Frontal cortex (tissue), 4 donors: ENCODE measurements at places on chromosomes 13 and 19. TPM values are rescaled to one million over a fixed set of nuclear protein-coding genes. Genes with fewer than 3 reads are reported as not detected.
A peak's percentile ranks its signal among the peaks of the same experiment; 100 is the strongest.

- peak; percentile 16 for DNase-seq
Measured at GRCh38 chr13:108214441-108215271, 680 bp downstream of the LIG4 start.

GRCh38 chr13:47774671-47774994 is 226.4 kb downstream of the SUCLA2 start:
- DNase-seq, result no peak

- DNase-seq, result no peak
Measured at GRCh38 chr19:19160461-19161035, 9.5 kb downstream of the MEF2B start.

DNA sequence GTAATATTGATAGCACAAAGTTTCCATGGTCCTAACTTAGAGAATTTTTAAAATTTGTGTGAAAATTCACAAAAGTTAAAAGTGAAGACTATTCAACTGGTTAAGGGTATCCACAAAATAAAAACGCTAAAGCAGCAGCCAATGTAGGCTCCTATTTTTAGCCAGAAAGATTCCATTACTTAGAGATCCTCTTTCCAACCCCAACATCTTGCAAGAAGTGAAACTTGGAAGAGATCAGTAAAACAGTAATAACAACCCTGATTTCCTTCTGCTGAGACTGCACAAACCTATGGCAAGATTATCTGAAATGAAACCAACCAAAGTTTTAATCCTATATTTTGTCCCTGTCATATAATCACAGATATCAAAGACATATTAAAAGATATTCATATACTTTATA is 8.5 kb downstream of the TBC1D4 start:
- no peak for DNase-seq

- DNase-seq, result peak; percentile 64
Measured at GRCh38 chr19:4064149-4064495, 2.6 kb downstream of the ZBTB7A start.

GRCh38 chr19:3507371-3508120 is 1.4 kb downstream of the FZR1 start:
- DNase-seq, result no peak

- DNase-seq, result peak; percentile 98
Measured at GRCh38 chr19:50325310-50326100, 3.7 kb downstream of the KCNC3 start.

DNA sequence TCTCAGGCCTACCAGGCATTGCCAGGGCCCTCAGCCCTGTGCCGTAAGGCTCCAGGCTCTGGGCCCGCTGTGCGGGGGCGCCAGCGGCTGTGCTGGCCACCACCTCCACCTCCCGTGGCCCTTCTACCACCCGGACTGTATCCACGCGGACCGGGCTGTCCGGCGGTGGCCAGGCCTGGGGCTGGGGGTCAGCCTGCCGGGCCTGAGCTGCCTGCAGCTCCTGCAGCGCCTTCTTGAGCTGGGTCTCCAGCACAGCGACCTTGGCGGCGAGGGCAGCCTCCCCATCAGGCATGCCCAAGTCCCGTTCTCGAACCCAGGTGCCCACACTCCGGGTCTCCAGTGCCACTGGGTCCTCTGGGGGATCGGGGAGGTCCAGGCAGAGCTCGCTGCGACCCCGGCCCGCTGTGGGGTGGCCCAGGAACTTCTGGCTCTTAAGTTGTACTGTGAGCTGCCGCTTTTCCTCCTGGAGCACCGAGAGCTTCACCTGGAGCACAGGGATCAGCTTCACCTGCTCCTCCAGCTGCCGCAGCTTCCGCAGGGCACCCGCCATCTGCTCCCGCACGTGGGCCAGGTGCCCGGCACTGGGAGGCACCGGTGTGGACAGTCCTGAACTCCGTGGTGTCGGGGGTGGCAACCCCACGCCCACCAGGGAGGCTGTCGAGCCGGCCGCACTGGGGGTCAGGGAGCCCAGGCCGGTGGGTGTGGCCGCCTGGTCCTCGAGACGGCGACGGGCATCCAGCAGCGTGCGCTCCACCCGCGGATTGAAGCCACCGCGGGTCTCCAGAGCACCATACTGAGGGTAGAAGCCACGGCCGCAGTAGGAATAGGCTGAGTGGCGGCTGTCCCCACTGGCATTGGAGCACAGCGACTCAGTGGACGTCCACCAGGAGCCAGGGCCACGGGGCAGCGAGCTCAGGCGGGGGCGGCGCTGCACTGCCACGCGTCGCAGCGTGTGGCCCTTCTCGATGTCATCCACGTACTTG is 4.1 kb downstream of the KANK2 start:
- DNase-seq, result no peak

- no peak for DNase-seq
Measured at GRCh38 chr13:109817591-109818535, 31.5 kb upstream of the IRS2 start.

DNA sequence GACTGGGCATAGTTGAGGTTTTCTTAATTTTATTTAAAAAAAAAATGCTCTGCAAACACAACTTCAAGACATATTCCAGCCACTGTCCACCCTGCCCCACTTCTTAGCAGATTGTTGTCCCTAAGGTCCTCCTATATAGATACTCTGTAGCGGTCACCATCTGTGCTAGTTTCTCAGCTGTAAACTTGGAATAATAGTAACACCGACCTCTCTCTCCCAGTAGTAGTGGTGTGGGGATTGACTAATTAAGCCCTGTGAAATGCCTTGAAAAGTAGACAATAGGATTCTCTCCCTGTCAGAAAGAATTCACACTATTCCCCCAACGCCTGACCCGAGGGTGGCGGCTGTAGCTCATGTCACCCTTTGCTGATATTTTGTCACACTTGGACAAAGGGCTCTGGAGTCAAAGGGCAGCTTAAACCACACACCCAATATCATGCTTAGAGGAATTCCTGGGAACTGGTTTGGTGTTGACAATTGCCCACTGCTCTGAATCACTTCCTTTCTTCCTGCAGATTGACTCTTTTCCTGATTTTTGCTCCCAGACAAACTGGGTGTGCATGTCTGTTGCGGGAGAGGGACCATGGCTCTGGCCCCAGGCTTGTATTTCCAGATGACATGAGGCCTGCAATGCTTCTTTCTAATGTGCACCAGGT is 9.2 kb upstream of the SERP2 start:
- no peak for DNase-seq

DNA sequence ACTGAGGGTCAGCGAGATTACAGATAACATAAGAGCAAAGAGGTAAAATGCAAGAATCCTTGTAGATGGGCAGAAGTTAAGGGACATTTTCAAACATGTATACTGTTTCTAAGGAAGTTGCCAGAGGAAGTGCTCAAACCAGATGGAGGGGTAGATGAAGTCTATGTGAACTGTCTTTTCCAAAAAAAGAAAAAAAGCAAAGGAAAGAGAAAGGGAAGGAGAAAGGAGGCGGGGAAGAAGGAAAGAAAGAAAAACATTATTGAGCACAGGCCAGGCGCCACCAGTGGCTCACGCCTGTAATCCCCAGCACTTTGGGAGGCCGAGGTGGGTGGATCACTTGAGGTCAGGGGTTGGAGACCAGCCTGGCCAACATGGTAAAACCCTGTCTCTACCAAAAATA is 5.3 kb downstream of the DMAC2 start:
- DNase-seq, result no peak

- no peak for DNase-seq
Measured at GRCh38 chr19:46617601-46618000, 7.3 kb downstream of the PTGIR start.

DNA sequence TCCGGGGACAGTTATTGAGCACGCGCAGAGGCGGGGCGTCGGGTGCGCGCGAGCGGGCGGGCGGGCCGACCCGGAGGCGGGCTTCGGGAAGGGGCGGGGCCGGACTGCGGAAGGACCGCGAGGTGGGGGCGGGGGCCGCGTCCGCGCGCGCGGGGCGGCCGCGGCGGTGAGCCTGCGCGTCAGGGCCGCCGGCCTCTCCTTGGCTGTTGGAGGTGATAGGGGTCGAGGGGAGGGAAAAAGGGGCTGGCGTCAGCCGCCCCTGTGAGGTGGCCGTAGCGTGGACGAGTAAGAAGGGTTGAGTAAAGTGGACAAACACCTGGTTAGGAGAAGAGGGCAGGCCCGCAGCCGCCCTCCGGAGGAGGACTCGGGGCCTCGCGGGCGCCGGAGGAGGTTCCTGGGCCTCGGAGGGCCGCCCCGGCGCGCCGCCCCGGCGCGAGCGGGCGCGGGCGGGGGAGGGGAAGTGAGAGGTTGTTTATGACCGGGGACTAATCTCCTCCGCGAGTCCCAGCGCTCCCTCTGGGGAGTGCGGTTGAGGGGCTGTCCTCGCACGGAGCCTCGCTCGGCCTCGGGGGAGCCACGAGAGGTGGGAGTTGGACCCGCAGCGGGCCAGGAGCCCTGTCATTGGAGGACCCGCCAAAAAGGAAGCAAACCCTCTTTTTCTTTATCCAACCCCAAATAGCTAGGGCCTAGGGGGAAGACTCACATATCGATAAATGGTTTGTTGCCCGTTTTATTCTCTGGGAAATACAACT is 547 bp upstream of the INTS6 start:
- DNase-seq, result peak; percentile 96

DNA sequence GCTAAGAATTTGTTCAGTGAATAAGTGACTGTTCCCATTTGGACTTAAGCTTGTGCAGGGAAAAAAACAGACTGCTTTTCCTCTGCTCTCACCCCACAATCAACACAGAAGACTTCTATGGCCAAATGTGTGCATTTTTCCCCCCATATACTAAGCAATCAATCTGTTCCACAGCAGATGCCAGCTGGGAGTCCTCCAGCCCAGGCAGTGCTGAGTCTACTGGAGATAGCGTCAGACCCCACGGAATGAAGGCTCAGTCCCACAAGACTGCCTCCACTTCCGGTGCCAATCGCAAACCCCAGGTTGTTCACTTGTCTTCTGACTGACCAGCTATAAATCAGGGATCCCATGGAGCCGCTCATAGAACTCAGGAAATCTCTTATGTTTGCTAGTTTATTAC is 69.5 kb upstream of the ANKRD10 start:
- no peak for DNase-seq

- no peak for DNase-seq
Measured at GRCh38 chr13:20903164-20903475, 574 bp upstream of the XPO4 start.

SPTBN4 gene
- 23.2 TPM for total RNA-seq

ANGPTL8 gene
- total RNA-seq, result not detected

BEST2 gene
- total RNA-seq, result not detected

RASIP1 gene
- total RNA-seq, result 2.9 TPM

NEK3 gene
- total RNA-seq, result 8.6 TPM

URI1 gene
- total RNA-seq, result 117 TPM
